ENCODE measurements at places on chromosomes 3 and 15.

DNA sequence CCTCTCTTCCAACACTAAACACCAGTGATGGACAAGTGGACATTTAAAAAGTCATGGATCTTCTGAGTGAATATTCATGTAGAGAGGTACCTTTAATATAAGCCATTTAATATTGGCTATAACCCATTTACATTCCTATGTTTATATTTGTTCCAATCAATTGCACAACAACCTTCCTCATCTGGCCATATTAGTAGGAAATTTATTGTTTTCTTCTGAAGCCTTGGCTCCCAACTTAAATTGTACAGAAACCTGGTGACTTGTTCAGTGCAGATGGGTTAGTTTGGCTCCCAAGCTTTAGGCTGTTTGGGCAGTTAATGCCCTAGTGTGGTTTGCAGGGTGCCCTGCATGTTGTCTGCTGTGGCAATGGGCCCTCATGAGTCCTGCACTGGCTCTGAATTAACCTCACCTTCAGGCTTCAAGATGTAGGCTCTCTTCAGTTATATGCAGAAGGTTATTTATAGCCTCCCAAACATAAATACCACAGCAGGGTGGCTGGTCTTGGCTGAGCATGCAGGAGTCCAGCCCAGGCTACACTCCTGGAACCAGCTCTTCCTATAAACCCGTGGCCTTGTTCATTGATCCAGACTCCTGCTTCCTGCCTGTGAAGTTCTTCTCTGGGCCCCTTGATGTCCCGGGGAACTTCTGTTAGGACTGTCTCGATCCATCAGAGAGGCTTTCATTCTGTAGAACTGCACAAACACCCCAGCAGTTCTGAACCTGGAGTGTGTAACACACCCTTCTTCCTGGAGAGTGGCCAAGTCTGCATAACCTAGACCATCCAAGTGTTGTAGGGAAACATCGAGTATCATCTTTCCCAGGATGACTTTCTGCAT is 57.0 kb downstream of the DUT start:
- DNase-seq, result peak; percentile 29

DNA sequence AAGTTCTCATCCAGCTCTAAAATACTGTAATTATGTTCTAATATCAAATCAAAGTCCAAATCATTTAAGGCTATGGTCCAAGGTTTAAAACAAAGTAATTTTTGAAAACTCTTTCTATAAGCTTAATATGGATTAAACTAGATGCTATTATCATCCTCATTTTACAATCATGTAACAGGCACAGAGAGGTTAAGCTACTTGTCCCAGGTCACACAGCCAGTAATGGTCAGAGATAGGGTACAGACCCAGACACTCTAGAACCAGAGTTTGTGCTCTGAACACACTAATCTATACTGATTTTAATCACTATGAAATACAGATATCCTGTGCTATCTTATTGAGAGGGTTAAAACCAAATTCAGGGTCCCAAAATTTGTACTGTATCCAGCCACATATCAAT is 44.8 kb downstream of the DENND4A start:
- no peak for DNase-seq

DNA sequence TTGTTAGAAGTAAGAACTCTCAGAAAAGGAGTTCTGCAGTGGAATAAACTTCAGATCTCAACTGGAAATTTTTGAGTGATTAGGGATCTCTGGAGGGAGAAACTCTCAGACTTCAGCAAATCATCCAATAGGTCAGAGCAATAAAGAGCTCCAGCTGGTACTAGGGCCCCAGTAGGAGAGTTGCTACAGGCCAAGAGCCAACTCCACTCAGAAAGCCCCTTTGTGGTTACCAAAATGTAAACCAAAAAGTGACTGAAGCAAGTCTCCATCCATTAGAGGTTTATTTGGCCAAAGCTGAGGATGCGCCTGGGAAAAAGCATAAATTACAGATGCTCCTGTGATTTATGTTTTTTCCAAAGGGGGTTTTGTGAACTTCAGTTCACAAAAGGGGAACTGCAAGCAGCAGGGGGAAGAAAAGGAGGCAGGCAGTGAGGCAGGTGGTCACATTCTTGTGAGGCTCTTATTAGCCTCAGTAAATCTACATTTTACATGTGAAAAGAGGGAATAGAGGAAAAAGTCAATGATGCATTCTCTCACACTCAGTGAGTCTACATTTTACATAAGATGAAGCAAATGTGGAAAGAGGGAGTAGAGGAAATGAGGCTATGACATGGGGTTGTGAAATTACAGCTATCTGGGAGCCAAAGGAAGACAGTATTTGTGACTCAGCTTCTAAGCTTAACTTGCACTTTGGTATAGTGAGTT is 92.4 kb upstream of the DAZL start:
- no peak for DNase-seq

GRCh38 chr3:87209111-87209510 is 18.0 kb upstream of the CHMP2B start:
- no peak for DNase-seq

- DNase-seq, result no peak
Observed at GRCh38 chr3:138376663-138377062, 28.3 kb downstream of the MRAS start.

GRCh38 chr15:69868756-69869155 is 229.0 kb downstream of the TLE3 start:
- no peak for DNase-seq

DNA sequence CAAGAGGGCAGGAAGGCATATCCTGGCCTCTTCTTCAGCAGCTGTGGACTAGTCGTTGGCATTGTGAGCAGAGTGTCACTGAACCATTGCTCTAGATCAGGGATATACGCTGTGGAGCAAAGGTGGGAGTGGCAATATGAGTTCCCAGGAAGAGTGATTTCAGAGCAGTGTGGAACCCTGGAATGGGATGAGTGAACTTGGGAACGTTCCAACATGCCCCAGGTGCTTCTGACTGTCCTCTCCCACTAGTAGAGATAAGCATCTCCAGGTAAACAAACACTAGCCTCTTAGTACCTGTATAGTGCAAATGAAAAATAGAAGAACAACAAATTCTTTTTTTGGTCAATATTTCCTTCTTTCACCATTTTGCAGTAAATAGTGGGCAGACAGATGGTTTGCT is 123.6 kb upstream of the VEPH1 start:
- no peak for DNase-seq

DNA sequence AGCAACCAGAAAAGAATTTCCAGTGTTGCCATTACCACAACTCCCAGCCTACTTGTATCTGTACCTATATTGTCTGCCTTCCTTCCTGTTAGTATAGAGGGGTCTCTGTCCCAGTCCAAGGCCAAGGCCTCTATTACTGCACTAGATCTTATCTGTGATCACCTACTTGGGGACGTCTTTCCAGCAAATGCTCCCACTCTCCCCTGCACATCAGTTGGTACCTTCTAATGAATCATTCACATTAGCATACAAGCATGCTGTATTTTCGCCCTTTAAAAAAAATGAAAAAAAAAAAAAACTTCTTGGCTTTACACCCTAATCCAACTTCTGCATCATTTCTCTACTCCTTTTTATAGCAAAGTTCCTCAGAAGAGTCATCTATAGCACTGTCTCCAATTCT is 4.8 kb upstream of the AVEN start:
- DNase-seq, result no peak

DNA sequence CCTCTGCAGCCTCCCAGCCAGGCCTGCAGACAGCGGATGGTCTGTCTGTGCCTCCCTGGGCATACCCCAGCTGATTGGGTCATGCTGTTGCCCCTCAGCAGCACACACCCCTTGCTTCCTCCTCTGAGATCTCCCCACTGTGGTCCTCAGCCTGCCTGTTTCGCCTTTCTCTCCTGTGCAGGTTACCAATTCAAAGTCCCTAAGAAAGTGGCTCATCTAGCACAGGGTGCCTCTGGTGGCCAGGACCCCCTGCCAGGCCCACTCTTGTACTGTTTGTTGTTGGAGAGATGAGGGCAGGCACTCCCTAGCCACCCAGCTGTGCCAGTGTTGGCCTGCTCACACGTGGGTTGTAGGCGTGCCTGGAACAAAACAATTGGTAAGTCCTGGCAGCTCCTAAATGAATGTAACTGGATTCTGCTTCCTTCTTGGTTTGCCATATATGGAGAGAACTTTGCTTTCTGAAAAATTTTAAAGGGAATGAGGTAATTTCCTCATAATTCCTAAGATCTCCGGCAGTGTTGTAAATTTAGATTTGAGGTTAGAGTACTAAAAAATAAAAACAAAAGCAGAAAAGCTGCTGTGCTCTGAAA is 213.2 kb upstream of the IL12A start:
- DNase-seq, result peak; percentile 72

DNA sequence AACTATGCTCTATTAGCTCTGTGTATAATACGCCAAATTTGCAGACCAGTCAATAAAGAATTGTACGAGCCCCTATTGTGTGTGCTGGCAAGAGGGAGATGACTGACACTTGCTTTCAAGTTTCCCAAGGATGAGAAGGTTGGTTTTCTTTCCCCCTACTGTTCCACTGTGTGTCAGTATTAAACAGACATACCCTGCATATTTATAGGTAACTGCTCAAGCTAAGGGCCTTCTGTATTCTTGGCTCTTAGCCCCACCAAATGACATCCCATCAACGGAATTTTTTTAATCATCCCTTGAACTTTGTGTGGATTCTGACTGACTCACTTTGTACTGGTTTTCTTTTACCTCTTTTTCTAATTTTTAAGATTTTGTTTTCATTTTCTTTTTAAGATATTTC is 60.6 kb upstream of the GYG1 start:
- no peak for DNase-seq

DNA sequence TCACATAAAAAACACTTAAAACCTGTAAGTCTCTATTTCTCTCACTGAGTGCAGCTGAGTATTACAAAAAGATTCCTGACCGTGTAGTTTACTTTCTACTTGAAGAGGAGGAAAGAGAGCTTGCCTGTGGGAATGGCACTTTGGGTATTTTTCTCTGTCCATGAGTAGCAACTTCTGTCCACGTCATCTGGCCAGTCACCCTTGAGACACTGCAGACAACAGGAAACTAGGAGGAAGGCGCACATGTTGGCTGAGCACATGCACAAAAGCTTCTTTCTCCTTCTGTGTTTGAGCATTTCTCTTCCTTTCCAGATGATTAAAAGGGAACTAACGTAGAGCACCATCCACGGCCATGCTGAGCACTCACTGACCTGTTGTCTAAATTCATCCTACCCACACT is 19.7 kb downstream of the STARD5 start:
- DNase-seq, result peak; percentile 80

GRCh38 chr3:165439765-165440164 is 243.6 kb upstream of the SLITRK3 start:
- DNase-seq, result no peak

DNA sequence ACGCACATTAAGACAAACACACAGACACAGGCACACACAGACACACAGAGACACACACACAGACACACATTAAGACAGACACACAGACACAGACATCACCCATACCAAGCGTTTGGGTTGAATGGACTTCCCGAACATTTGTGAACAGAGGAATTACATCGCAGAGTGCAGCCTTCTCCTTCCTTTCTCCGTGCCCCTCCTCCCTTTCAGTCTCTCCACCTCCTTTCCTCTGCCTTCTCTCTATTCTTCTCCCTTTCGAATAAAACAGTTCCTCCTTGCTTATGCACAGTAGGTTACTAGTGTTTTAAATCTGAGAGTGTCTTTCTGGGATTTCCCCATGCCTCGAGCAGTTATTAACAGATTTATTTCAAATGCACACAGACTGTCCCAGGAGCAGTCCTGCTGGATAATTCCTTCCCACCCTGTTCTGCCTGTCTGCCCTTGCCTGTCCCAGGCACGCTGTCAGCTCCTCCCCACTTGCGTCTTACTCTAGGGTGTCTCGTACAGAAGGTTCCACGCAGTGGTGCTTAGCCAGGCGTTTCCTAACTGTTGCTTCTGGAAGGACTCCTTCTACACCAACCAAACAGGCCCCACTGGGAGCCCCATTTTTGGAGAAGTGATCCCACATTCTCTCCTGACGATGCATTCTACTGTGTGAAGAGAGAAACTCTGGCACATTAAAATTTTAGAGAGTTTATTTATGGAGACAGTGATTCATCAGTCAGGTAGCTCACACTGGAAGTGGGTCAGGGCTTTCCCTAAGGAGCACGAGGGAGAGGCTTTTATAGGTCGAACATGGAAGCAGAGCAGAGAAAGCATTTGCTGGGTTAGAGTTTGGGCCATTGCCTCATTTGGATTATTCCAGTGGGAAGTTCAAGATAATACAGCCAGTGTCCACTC is 163.8 kb downstream of the SV2B start:
- no peak for DNase-seq

DNA sequence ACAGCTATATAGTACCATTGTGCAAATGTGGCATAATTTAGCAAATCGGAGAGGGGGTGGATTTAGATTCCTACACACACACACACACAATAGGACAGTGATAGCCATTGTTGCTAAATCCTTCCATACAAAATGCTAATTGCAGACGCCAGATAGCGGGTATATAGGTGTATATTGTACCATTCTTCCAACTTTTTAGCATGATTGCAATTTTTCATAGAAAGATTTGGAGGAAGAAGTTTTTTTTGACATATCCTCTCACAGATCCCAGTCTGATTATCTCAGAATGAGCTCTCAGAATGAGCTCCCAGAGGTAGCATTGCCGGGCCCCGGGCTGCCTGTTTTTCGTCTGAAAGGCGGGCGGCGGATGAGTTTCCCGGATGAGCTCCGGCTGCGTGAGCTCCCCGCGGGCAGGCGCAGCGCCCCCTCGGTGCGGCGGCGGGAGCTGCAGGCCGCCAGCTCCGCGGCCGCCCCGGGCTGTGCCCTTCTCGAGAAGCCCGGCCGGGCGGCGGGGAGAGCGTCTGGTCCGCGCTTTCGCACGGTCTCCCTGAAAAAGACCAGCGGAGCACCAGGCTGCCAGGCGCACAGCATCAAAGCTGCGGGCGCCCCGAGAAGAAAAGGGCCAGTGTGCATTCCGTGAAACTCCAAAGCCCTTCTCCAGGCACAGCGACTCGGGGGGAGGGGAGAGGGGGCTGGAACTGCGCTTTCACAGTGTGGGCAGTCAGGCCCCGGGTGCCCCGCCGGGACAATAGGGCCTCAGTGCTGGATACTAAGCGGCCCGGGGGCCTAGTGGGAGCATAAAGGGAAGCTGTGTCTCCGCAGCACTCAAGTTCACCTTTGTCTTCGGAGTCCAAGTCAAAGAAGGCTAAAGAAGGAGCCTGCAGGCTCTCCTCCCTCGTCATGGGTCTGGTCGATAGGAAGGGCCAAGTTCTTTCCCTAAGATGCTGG is 12.0 kb upstream of the SHC4 start:
- DNase-seq, result peak; percentile 81

GRCh38 chr3:140068494-140069017 is 133.6 kb downstream of the CLSTN2 start:
- DNase-seq, result no peak

DNA sequence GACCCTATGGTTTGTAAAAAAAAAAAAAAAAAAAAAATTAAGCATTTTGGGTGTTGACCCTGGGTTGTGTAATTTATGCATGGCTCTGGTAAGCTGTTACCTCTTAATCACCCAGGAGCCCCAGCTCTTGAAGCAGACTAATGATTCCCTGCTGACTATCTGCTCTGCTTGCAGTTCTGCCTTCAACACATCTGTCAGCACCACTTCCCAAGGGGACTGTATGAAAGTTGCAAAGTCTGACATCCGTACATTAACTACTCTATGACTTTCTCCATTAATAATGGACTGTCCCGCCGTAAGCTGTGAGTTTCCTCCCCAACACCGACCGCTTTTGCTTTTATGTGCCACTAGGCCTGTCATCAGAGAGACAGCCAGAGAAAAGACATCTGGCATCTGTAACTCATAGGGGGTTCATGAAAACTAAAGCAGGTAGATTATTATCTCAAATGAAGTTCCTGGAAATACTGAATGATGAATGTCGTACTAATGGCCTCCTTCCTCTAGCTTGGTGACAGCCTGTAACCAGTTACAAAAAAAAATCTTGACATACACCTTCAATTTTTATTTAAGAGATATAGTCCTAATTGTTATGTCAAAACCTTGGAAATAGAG is 271.5 kb downstream of the IL5RA start:
- no peak for DNase-seq
